ENCODE measurements at places on chromosomes 12 and 14. TPM values are rescaled to one million over a fixed set of nuclear protein-coding genes. Genes with fewer than 3 reads are reported as not detected.

Gene EIF2S3B
- total RNA-seq, result 5.1 TPM

Gene GPR137C
- total RNA-seq, result 2.8 TPM

Gene FGF23
- not detected for total RNA-seq

Gene PEX5
- 36.9 TPM for total RNA-seq

Gene FOXM1
- 200 TPM for total RNA-seq

Gene OVCH1
- total RNA-seq, result not detected

Gene P2RX7
- 0.42 TPM for total RNA-seq

Gene NAA30
- total RNA-seq, result 34.3 TPM

Gene TULP3
- 55.6 TPM for total RNA-seq

Gene SLCO1B3
- not detected for total RNA-seq

Gene DNAL1
- total RNA-seq, result 28.1 TPM

Gene IFT43
- total RNA-seq, result 20.3 TPM

Gene PMCH
- not detected for total RNA-seq

Gene PLEKHD1
- 0.87 TPM for total RNA-seq

Gene SERPINA10
- not detected for total RNA-seq

Gene SLC10A1
- total RNA-seq, result not detected

Gene TAS2R42
- total RNA-seq, result not detected

Gene RNASE7
- not detected for total RNA-seq

Gene CARMIL3
- total RNA-seq, result 0.49 TPM

Gene PSEN1
- total RNA-seq, result 41.9 TPM

Gene RIPK3
- not detected for total RNA-seq

Gene KRT6A
- 0.24 TPM for total RNA-seq

Gene GMFB
- total RNA-seq, result 76.8 TPM

Gene SERPINA3
- total RNA-seq, result 0.17 TPM

Gene PROX2
- not detected for total RNA-seq
